Fibroblast of skin of left biceps (primary cell): ENCODE measurements at places on chromosomes 12 and 14.

DNA sequence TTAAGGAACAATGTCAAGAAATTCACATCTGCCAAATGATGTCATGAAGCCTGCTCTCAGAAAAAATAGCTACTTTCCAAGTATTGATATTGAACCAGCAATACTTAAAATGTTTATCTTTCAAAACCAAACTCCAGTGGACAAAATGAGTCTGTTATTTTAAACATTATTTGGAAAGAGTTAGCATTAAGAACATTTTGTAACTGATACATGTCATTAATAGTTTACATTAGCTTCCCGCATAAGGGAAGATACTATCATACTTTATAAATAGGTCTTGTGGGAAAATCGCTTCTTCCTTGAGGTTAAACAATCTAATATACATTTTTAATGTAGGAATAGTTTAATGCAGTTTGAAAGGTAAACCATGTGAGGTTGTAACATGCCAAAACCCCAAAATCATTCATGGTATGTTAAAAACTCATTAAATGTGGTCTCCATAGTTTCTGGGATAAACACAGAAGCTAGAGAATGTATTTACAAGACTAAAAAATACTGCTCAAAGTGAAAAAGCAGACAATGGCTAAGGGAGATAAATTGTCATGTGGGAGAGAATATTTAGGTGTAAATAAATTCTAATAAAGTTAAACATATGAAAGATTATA is 73.4 kb upstream of the ATP2B1 start:
- DNase-seq = no peak

DNA sequence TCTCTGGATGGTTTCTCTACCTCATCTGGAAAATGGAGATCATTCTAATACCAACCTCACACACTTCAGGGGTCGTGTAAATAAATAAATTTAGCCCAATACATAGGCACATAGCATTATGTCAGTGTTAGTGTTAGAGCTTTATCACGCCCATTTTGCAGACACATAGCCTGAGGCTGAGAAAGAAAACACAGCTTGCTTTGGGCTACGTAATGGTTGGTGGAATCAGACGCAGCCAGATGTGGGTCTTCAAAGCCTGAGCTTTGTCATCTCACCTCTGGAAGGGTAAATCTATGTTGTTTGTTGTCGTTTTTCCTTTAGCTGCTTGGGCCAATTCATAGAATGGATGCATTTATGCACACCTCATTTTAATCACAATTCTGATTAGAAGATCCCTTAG is 191.6 kb downstream of the RBM19 start:
- DNase-seq = no peak

DNA sequence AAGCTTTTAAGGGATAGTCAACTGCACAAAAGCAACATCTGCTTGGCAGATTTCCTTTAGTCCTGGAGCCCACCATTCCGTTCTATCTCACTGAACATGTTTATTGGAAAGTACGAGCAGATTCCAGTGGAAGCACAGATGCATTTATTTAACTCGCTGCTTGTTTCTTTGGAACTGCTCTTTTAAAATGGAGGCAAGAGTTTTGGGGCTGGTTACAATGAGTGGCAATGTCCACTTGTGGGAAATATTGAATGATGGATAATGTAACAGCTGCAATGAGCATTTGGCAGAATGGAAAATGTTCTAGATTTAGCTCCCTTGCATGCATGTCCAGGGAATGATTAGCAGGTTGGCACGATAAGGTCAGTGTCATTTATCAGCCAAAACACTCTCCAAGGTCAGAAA is 163.0 kb downstream of the ATP23 start:
- no peak for DNase-seq

- no peak for DNase-seq
Observed at GRCh38 chr14:89121968-89122620, 294.9 kb downstream of the FOXN3 start.

DNA sequence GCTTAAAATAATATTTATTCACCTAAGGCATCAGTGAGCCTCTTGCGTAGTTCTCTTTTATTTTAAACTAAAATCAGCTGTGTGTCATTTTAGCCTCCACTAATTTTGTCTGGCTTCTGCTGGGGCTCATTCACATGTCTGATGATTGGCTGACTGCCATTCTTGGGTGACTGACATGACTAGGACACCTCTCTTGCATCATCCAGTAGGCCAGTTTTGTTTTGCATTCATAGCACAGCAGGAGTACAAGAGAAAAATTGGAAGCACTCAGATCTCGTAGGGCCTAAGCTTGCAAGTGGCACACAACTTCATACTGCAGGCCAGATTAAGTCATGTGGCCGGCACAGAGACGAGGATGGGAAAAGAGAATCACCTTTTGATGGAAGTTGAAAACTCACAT is 1226.5 kb downstream of the GALC start:
- no peak for DNase-seq

GRCh38 chr12:102755266-102755665 is 161.8 kb downstream of the PAH start:
- DNase-seq = no peak

DNA sequence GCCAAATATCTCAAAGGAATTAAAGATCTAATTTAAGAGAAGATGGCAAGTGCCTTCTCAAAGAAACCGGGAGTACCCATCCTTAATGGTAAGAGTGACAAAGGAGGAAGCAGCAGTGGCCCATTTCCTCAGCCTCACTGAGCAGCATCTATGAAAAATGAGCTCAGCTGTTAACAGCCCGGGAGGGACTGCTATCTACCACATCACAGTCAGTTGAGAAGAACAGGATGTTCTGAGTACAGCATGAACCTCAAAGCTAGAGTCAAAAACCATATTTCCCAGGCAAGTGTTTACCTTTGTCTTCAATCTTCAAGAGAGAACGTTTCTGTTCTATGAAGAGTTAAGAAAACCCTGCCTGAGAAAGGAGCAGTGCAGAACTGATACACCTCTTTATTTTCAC is 115.0 kb downstream of the BTG1 start:
- no peak for DNase-seq

- DNase-seq = no peak
Observed at GRCh38 chr12:56980268-56980667, 22.9 kb upstream of the RDH16 start.

DNA sequence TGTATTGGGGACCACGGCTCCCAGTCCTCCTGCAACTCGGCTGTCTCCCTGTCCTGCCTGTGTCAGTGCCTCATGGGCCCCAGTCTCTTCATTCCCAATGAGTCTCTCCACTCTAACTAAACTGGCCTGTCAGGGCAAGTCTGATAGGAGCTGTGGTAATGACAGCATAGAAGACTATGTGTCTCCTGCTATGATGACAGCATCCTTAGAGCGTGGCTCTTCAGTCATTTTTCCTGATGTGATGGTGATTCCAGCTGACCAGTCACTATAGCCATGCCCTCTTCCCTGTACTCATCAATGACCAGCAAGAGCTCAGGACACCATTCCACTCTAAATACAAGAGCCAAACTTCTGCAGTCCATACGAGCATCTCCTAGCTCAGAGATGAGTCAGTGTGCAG is 339.8 kb downstream of the PCNX1 start:
- DNase-seq = no peak

- DNase-seq = no peak
Observed at GRCh38 chr14:23365036-23365731, at the start of gene EFS. Gene EFS (minus strand): TSS chr14:23365172. CDS start chr14:23365025, 147 bp downstream.

GRCh38 chr14:32364941-32365340 is 35.8 kb downstream of the AKAP6 start:
- DNase-seq = no peak

- DNase-seq = peak; percentile 41
Observed at GRCh38 chr12:8692573-8692972, 5.2 kb upstream of the RIMKLB start.

DNA sequence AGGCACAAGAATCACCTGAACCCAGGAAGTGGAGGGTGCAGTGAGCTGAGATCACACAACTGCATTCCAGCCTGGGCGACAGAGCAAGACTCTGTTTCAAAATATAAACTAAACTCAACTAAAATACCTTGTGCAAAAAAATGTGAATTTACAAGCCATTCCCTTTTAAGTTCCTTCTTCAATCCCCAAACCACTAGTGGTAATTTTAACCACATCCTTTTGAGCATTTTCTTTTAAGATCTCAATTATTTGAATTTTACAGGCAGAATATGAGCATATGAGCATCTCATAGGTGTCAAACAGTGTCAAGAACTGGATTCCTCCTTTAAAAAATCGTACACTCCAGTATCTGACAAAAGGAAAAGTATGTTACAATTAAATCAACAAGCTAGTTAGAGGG is 57.0 kb upstream of the NPFF start:
- DNase-seq = no peak

- DNase-seq = no peak
Observed at GRCh38 chr14:34043627-34044372, 92.9 kb upstream of the EGLN3 start.

DNA sequence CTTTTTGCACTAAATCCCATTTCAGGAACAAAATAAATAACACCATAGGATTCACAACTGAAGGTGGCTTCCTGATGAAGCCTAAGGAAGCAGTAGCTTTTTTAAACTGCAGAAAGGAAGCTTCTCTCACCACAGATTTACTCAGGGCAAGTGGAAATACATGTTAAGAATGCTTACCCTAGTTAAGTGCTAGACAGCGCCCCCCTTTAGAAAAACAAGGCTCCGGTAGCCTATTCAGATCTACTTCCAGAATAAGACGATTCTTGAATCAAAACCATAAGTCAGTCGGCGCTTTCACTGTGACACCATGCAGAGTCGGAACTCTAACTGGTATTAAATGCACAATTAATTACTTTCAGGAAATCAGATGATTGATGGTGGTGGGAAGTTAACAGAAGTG is 41.9 kb downstream of the E2F7 start:
- DNase-seq = no peak

- no peak for DNase-seq
Observed at GRCh38 chr14:91246051-91246852, 1.7 kb upstream of the GPR68 start.

GRCh38 chr14:63269561-63270225 is 49.0 kb downstream of the GPHB5 start:
- no peak for DNase-seq

- DNase-seq = no peak
Observed at GRCh38 chr12:120362516-120363273, 6.3 kb downstream of the MSI1 start.

GRCh38 chr14:32706721-32707519 is 231.8 kb upstream of the NPAS3 start:
- no peak for DNase-seq

DNA sequence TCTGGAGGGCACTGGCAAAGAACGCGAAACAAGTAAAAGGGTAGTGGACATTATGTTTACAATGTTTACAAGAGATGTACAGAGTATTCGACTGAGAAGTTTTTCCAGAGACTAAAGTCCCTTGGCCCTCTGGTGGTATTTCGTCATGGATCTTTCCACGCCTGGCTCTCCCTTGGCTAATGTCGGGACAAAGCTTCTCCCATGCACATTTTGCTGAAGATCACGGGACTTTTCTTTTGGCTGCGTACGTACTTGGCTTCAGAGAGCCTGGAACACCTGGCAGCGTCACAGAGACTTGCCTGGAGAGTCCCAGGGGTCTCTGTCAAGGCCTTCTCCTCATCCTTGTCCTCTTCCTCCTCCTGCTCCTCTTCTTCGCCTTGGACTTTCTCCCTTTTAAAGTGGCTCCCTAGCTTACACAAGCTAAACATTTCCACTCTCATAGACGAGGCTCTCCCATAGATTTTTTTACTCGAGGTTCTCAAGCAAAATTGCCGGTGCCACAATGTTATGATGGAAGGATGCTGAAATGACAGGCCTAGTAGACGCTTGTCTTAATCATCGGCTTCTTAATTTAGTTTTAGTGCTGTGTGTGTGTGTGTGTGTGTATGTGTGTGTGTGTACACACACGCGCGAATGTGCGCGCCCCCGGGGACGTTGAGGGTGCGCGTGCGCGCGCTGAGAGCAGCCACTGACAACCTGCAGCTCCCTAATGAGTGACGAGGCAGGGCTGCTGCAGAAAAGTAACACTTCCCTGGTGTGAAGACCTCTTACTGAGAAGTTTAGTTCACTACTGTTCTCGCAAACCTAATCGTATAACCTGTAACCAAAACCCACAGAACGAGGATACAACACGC is 4.9 kb upstream of the FOXG1 start:
- DNase-seq = no peak

GRCh38 chr12:58364389-58365086 is 423.2 kb downstream of the ATP23 start:
- DNase-seq = peak; percentile 99

DNA sequence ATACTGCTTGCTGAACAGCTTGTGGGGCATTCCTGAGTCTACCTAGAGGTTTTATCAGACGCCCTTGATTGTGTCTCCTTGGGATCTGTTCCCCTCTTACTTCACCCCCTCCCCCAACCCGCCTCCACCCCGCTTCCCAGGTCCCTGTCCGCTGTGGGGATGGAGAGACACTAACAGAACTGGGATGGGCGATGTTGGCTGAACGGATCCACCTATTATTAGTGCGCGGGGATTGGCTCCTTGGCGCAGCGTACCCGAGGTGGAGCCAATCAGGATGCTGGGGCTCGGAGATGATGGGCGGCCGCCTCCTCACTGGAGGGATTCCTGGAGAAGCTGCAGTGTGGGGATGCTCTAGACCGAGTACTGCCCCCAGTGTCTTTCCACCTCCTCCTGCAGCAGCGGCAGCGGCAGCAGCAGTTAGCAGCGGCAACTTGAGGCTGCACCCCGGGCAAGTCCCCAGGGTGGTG is at the start of gene SYT1:
Gene SYT1 (plus strand): TSS at position 372 of the 467 bp plus-strand sequence.
- peak; percentile 49 for DNase-seq

DNA sequence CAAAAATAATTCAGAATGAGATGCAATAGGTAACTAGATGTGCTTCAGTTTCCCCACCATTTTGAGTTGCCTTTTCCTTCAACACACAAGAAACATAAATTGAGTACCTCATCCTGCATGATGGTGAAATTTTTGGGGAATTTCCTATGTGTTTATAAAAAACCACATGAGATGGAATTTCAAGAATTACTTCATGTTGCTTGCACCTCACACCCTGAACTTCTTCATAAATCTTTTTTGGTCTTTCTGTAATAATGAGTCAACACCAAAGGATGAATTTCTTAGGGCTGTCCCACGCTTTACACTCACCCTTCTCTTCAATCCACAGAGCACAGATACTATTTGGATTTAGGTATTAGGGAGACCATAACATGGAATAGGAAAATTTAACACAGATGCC is 22.6 kb upstream of the LUM start:
- peak; percentile 87 for DNase-seq

- DNase-seq = no peak
Observed at GRCh38 chr12:130459916-130460315, 122.2 kb downstream of the PIWIL1 start.

- DNase-seq = no peak
Observed at GRCh38 chr14:88424573-88424972, 39.1 kb downstream of the SPATA7 start.

- DNase-seq = no peak
Observed at GRCh38 chr14:104682107-104682593, 7.3 kb upstream of the INF2 start.

- no peak for DNase-seq
Observed at GRCh38 chr12:1846421-1847405, 26.3 kb downstream of the LRTM2 start.

DNA sequence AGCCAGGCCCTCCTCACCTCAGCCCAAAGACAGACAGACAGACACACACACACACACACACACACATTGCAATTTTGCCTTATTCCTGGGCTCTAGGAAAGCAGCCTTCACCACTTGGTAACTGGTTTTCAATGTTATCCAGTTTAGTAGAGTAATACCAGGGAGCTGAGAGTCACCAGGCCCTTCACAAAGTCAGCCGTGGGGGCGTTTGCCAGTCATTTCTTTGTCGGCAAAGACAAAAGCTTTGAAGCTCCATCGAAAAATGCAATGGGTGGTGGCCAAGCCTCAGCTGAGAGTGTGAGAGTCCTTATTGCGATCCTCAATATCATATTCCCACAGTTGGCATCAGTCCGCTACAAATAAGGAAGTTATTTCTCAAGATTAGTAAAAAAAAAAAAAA is 8.1 kb upstream of the KCNA5 start:
- no peak for DNase-seq
